ENCODE measurements at places on chromosomes 4 and X.

- DNase-seq = no peak
These were observed 37.7 kb downstream of the ACE2 start for GRCh38 chrX:15563056-15563455.

GRCh38 chr4:189073739-189074138 lies 866.9 kb upstream of the FRG1 start:
- no peak for DNase-seq

DNA sequence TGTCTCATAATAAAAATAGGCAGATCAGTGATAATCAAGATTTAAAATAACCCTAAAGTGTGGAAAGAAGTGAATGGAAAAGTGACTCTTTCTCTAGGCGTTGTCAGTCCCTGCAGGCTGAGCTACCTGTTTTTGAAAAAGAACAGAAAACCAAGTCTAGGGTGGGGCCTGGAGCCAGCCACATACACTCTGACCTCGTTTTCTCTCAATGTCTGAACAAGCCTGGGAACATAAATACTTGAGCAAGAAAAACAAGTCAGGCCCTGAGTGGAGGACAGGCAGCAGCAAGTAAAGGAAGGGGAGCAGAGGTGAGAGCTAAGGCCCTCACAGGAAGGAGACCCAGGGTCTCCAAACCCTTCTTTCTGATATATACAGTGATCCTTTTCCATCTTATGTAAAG lies 91.7 kb upstream of the HPF1 start:
- no peak for DNase-seq

DNA sequence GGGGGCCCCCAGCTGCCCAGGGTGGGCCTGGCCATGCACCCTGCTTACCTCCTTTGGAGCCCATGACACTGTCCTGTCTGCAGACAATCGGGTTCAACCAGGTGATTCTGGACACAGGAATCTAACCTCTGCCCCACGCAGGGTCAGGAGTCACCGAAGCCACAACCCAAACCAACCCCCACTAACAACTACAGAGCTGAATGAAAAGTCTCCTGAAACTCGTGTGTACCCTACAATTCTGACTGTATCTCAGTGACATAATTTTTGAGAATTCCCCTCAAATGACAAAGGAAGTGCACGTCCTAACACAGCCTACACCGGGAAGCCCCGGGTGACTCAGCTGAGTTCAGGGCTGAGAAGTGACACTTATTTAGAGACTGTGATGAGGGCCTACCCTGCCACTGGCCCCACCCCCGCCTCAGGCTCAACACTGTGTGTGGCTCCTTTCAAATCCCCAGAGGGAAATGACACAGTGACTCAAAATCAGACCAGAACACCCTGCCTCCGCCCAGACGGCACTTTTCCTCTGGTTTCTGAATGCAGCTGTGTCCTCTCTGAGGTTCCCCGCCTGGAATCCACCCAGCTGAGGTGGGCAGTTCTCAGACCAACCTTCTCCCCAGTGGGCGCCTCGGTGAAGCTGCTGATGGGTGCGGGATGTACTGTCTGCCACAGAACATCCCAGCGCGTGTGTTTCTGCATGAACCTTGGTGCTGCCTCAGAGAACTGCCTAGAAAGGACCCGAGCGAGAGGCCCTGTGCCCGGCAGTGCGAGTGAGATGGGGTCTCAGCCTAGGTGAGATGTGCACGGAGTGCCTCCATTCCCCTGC lies 9.9 kb downstream of the TNIP2 start:
- DNase-seq = peak; percentile 69
